ENCODE measurements at places on chromosomes 13 and 19.

DNA sequence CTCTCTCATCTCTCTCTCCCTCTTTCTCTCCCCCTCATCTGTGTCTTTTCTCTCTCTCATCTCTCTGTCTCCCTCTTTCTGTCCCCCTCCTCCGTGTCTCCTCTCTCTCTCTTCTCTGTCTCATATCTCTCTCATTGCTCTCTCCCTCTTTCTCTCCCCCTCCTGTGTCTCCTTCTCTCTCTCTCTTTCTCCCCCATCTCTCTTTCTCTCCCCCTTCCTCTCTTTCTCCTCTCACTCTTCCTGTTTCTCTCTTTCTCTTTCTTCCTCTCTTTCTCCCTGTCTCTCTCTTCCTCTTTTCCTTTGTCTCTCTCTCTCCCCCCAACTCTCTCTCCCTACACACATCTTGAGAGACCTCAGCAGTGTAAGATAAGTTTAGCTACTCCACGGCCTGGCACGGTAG lies 4.9 kb upstream of the RDH13 start:
- DNase-seq = no peak

DNA sequence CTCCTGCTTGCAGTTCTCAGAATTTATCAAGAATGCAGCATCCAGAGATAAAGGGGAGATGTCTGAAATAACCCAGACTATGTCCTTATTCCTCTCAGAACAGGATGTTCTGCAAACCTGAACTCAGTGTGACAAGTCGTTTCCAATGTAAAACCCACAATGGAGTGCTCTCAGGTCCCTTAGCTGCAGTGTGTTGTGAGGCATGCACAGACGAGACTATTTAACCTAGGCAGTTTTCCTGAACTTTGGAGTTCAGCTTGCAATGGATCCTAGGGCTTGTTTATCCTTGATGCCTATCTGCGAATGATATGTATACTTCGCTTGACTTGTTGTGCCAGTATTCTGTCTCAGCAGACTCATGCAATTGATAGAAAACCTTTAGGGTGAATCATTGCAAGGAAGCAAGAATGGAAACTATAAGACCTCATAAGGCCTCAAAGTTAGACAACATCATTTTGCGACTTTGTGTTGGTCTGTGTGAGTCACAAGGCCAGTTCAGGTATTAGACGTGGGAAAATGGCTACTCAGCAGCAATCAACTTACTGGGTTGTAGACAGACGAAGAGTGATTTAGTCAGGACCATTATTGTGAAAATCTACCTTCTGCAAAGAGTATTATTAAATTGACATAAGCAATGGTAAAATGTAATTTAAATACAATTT lies 2439.9 kb upstream of the PCDH20 start:
- no peak for DNase-seq

- DNase-seq = no peak
Observed at GRCh38 chr19:41016488-41017071, 25.5 kb downstream of the CYP2B6 start.

GRCh38 chr13:25295701-25296100 lies 5.7 kb upstream of the NUP58 start:
- peak; percentile 94 for DNase-seq

- DNase-seq = peak; percentile 42
Observed at GRCh38 chr13:96090240-96091101, 564 bp downstream of the HS6ST3 start.

DNA sequence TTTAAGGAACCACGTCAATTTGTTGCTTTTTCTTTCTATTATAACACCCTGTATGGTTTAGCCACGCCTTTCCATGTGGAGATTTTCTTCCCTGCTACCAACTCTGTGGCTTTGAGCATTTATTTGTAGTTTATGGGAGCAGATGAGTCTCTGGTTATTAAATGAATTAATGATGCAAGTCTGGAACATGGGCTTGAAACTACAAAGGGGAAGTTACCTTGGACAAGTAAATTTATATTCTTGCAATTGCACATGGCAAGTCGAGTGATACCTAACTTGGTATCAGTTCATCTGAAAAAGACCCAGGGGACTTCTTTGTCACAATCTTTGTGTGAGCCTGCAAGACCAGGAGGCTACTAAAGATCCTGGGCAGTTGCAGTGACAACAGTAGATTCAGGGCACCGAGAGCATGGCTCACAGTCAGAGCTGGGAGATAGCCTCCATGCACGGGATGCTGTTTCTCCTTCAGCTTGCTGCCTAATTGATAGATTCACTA lies 24.4 kb downstream of the B3GLCT start:
- DNase-seq = no peak

- DNase-seq = no peak
Observed at GRCh38 chr19:1810439-1811160, 1.5 kb downstream of the ATP8B3 start.

DNA sequence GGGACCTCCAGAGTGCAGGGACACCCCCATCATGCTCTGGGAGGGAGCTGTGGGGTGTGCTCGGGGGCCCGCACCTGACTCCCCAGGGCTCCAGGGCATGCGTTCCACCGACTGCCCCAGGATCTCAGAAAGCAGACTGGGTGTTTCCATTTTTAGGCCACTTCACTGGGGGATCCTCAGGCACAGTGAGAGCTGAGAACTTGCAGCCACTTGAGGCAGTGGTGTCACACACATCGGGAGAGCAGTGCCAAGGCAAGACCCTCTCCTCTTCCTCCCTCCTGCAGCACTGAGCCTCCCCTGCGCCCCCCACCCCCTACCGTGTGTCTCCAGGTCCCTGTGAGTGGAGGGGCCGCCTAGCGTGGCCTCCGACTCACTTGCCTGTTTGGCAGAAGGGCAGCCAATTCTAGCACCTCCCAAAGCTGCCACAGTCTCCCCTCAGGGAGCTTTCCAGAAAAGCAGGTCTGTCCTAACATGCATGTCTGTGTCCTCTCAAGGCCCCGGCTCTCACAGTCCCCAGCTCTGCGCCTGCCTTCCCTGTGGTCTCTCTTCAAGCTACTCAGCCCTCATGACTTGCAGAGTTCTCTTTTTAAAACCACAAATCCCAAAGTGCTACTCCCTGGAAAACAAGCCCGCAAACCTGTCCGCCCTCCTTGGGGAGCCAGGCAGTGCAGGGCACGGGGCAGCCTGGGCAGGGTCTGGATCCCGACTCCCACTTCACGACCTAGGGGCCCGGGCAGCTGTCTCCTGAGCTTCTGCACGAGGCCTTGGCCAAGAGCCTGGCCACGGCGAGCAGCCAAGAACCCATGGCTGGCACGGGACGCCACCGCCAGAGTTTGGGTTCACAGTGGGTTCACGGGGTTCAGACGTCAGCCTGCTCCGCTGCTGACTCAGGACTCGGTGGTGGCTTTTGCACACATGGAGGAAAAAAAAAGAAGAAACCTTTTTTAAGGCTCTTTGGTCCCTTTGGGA lies 94.1 kb downstream of the STK24 start:
- peak; percentile 41 for DNase-seq

GRCh38 chr13:75513271-75513670 lies 24.4 kb downstream of the COMMD6 start:
- DNase-seq = no peak

- DNase-seq = no peak
Observed at GRCh38 chr13:49020940-49021553, 45.3 kb downstream of the FNDC3A start.

DNA sequence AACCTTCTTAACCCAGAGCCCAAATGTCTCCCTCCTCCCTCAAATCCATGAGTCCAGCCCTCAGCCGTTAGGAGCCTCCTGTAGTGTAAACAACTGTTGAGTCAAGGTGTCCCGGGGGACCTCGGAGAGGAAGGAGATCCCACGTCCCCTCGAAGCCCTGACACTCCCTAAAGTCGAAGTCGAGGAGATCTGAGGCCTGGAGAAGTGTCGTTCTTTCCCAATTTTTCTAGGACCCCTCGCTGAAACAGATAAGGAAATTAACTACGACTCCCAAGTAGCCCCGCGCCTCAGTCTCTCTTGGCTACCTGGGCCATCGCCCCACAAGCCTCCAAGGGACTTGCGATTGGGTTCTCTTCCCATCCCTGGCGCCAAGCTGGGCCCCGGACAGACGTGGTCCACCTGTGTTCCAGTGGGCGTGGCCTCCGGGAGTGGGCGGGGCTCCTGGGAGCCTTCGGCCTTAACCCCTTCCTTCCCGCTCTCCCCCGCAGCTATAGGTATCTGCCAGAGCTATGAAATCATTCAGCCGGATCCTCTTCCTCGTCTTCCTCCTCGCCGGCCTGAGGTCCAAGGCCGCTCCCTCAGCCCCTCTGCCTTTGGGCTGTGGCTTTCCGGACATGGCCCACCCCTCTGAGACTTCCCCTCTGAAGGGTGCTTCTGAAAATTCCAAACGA lies 869 bp downstream of the GFY start:
- DNase-seq = peak; percentile 79

- DNase-seq = no peak
Observed at GRCh38 chr13:45392811-45393210, 25.4 kb downstream of the SLC25A30 start.

- no peak for DNase-seq
Observed at GRCh38 chr19:18489627-18490184, 32.2 kb downstream of the ELL start.

Measured in NCI-H82 (cell line).